ENCODE measurements at places on chromosomes 2 and 18.

DNA sequence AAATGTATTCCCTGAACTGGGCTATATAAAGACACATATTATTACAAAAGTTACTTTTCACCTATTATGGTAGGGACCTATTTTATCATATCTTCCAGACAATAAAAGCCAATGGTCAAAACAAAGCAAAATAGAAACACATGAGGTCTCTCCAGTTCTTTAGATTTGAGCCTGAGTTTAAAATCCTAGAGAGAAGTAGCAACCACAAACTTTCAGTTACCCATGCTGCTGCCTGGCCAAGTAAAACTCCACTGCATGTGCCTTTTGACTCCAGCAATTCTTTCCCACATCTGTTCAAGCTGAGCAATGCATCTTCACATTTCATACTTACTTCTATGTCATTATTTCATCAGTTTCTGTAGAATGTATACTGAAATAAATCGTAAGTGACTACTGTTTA is 405.3 kb downstream of the STK39 start:
- DNase-seq: no peak

DNA sequence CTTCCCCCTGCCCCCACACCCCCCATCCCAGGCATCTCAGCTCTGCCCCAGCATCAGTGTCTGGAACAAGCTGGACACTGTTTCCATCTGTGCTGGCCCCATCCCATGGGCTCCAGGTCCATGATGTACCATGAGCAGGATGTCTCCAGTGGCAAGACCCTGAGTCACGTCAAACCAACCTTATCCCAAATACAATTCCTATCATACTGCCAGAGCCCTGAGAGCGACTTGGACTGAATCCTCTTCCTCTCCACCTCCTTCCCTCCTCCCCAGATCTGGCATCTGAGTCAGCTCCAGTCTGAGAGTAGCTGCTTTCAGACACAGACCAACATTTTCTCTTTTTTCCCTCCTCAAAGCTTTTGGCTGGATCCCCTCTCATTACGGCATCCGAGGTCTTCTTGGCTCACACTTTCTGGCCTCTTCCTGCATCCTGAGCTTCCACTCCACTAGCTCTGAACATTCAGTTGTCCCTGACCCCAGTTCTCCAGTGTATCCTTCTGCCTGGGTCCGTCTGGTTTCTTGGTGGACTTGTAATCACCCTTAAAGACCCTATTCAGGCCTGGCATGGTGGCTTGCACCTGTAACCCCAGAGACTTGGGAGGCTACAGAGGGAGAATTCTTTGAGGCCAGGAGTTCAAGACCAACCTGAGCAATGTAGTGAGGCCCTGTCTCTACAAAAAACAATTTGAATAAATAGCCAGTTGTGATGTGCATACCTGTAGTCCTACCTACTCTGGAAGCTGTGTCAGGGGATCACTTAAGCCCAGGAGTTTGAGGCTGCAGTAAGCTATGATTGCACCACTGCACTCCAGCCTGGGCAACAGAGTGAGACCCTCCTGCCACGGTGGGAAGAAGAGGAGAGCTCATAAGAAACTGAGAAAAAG is 68.3 kb downstream of the ACKR3 start:
- DNase-seq: no peak

GRCh38 chr2:9403924-9404323 is 19.4 kb downstream of the ITGB1BP1 start:
- no peak for DNase-seq

- no peak for DNase-seq
Measured at GRCh38 chr2:126901459-126901858, 2.8 kb downstream of the TEX51 start.

DNA sequence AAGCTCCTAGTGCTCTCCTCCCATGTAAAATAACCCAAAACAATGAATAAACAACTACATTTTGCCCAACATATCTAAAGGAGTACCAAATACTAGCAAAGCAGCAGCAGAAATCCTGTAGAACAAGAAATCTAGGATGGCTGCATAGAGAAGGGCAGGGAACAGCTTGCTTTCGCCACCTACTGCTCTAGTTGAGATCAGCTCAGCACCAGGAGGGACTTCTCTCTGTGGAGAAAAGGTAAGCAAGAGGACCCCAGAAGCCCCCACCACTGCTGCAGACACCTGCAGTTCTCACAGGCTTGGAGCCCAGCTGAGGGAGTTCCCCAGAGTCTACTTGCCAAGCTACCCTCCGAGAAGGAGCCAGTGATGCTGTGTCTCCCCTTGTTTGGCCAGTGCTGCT is 243.0 kb upstream of the CHST9 start:
- DNase-seq: no peak

- no peak for DNase-seq
Measured at GRCh38 chr18:40414155-40414754, 1540.8 kb upstream of the PIK3C3 start.

- no peak for DNase-seq
Measured at GRCh38 chr2:185567940-185568339, 170.7 kb upstream of the FSIP2 start.

DNA sequence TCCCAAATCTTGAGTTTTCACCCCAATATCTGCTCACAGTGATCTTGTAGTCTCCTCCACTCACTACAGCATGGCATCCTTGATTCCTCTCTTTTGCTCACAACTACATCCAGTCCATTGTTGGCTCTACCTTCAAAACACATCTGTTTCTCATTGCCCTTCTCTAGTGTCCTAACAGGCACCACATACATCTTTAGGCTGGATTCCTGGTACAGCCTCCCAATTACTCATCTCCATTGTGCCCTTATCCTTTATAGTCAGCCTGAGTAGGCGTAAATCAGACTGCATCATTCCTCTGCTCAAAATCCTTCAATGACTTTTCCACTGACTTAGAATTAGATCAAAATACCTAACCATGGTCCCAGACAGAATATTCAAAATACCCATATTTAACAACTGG is 10.7 kb upstream of the TAF1B start:
- DNase-seq: no peak

- DNase-seq: no peak
Measured at GRCh38 chr2:108106731-108107130, 120.4 kb downstream of the SLC5A7 start.

- DNase-seq: no peak
Measured at GRCh38 chr2:229044581-229044980, 226.5 kb downstream of the PID1 start.

- DNase-seq: no peak
Measured at GRCh38 chr2:99573634-99574251, 83.9 kb upstream of the REV1 start.

- no peak for DNase-seq
Measured at GRCh38 chr18:9140984-9141383, 4.4 kb downstream of the ANKRD12 start.

DNA sequence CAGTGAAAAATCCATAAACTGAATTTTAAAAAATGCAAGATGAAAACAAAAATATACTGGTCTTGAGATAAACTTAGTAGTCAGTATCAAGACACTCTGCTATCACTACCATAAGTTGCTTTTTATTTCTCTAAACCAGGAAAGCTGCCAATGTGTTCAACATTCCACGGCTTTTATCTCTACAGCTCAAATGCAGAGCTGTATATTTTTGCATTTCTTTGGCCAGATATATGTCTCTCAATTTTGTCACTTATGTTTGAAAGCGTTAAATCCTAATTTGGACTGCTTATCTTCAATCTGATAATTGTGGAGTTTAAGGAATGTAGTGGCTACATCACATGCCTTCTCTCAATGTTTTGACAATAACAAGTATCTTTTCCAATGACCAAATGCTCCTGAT is 609.5 kb downstream of the EPHA4 start:
- DNase-seq: no peak

- DNase-seq: no peak
Measured at GRCh38 chr2:101710036-101710435, 12.5 kb downstream of the MAP4K4 start.

GRCh38 chr2:182636699-182637098 is 79.4 kb upstream of the DNAJC10 start:
- no peak for DNase-seq

DNA sequence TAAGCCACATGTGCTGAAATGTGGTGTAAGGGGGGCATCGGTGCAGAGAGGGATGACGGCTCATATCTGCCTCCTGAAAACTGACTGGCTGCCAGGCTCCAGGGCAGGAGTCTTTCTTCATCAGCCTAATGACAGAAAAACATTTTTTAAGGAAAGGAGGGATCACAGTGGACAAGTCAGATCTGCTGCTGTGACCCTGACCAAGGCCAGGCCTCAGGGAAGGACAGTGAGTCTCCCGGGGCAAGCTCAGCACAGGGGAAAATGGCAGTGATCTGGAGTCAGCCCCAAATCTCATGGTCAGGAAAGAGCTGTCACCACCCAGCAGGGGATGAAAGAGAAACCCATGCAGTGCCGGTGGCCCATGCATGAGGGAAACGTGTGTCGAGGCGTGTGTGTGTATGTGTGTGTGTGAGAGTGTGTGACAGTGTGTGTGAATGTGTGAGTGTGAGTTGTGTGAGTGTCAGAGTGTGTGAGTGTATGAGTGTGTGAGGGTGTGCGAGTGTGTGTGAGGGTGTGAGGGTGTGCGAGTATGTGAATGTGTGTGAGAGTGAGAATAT is 134.5 kb downstream of the INHBB start:
- no peak for DNase-seq

DNA sequence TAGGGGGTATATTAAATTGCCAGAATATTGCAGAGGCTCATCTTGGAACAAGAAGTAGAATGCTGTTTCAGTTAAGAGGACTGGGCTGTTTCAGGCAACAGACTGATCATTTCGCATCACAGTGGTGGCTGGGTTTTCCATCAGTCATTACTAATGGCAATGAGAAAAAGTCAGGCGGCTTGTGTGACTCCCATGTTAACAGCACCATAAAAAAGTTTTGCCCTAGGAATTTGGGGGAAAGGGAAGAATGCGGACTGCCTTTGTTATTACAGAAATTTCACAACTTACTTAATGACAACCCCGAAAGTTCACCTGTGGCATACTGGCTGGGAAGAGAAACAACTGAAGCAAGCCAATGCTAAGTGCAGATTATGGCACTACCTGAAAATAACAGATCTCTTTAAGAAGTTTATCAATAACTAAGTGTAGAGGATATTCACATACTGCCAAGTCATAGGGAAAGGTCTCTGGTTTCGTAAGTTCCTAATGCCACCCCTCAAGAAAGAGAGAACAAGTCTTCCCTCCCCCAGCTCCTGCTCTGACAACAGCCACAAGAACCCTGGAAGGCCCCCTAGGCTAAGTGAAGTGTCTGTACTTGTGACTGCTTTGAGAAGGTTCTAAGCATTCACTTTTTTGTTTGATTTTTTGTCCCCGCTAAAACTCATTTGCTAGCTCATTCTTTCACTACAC is 40.5 kb upstream of the AP1S3 start:
- no peak for DNase-seq

DNA sequence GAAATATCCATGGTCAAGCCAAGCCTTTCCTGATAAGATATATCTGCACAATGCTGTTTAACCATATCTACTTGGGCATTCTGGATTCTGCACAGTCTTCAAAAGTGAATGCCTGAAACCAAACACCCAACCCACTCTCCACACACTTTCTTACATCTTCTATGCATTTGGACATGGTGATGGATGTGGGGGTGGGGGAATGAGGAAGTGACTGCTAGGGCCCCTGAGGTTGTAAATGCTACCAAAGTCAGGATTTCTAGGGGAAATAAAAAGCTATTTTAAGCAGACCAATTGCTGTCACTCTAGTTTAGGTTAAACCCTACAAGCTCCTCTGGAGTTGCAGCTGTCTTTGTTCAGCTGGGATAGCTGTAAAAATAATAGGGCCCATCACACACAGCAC is 26.7 kb upstream of the TGFA start:
- no peak for DNase-seq

- no peak for DNase-seq
Measured at GRCh38 chr2:226608451-226608850, 191.2 kb downstream of the IRS1 start.

GRCh38 chr2:118987886-118988285 is 45.9 kb downstream of the MARCO start:
- DNase-seq: no peak

- no peak for DNase-seq
Measured at GRCh38 chr2:36539631-36540030, 58.3 kb downstream of the FEZ2 start.

DNA sequence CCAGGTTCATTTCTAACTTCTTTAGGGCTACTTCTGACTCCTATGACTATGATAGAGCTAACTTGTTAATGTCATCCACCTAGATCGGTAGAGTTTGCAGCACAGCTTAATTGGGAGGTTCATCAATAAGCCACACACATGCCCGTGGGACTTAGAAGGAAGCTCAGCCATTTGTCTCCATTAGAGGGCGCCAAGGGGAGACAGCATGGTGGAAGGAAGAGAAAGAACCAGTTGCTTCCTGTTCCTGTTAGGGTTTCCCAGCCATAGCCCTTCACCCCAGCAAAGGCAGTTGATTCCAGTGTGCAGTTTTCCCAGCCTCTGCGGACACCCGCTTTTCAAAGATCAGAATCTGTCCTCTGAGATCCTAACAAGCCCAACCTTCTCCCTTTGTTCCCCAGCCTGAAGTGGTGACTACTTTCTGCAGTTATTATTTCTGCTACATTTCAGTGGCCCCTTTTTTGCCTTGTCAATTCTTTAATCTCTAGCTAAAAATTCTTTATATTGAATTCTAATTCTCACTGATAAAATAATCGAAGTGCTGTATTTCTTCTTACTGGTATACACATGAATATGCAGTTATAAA is 30.3 kb downstream of the MAIP1 start:
- DNase-seq: no peak

GRCh38 chr2:136439064-136439676 is 321.2 kb upstream of the CXCR4 start:
- DNase-seq: no peak

GRCh38 chr2:226652369-226652768 is 147.3 kb downstream of the IRS1 start:
- DNase-seq: no peak

DNA sequence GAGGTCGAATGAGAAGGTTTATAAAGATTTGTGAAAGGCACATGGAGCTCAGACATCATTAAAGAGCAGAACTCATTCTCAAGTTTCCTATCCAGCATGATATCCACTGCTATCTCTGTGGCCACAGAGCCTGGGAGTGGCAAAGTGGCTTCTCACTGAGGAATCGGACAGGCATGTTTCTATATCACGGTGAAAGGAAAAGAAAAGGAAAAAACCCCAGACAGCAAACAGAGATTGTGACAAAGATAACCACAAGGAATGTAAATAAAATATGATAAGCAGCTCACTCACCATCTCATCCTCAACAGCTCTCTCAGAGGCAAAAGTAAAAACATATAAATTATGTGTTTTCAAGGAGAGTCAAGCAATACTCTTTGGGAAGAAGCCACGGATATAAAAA is 2.5 kb downstream of the PID1 start:
- DNase-seq: no peak

GRCh38 chr2:52210161-52210560 is 1178.2 kb upstream of the NRXN1 start:
- DNase-seq: no peak

DNA sequence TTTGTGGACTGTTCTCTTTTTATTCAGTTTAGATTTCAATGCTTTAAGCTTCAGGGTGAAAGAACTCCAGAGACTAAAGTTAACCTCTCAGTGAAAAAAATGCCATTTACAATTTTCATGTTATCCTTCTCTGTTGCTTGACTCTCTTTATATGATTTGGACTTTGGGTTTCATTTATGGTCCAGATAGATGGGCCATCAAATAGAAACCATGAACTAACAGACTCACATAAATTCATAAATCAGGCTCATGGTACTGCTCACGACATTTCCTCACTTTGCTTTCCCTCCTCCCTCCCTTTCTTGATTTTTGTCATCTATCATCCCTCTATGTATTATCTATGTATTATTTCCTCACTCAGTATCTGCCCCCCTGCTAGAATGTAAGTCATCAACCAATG is 10.0 kb downstream of the FAM110C start:
- no peak for DNase-seq

Data from stimulated activated CD8-positive, alpha-beta memory T cell treated with anti-CD3 and anti-CD28 coated beads, Interleukin-2, amount 100 ng/mL, for 1 hour (primary cell).